ENCODE measurements at places on chromosomes 4 and X.

DNA sequence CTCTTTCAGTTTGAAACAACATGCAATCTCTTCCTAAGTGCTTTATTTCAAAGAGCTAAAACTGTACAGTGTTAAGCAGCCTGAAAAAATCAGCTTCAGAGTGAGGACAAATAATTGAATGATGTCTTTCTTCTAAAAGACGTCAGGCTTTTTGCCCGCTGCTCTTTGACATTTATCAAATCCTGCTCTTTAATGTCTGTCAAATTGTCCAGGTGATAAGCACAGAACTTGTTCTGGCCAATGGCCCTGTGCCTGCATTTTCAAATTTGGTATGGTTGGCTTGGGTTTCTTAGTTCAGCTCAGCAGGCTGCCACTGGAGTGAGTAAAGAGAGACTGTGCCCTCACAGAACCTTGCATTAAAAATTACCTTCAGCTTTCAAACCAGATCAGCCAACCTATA, 712.9 kb upstream of the LCORL start:
- no peak for DNase-seq

DNA sequence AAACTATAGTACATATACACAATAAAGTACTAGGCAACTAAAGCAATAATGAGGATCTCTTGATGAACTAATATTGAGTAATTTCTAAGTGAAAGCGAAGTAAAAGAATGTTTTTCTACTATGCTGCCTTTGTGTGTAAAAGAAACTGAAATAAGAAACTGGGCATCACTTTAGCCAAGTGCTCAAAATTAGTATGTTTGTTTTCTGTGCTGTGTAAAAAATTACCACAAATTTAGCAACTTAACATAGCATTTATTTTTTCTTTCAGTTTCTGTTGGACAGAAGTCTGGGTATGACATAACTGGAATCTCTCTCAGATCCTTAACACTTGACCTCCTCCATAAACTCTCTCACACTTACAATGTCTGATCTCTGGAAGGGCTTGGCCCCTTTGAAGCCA, 687.1 kb upstream of the MAGEB2 start:
- DNase-seq: no peak

DNA sequence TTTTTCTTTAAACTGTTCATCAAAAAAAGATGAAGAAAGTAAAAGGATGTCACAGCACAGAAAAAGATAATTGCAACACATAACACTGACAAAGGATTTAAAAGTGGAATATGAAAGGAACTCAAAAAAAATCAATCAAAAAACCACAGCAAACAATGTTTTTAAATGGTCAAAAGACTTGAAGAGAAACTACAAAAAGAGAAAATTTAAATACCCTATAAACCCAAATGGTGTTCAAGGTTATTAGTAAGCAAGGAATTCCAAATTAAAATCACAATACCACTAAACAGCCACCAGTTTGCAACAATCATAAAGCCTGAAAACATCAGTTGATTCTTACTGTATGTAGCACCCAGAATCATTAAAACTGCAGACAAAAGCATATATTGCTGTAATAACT, 36.5 kb upstream of the PCDH10 start:
- DNase-seq: no peak

- DNase-seq: no peak
Measured at GRCh38 chr4:188139671-188140070, 430 bp downstream of the TRIML1 start.

DNA sequence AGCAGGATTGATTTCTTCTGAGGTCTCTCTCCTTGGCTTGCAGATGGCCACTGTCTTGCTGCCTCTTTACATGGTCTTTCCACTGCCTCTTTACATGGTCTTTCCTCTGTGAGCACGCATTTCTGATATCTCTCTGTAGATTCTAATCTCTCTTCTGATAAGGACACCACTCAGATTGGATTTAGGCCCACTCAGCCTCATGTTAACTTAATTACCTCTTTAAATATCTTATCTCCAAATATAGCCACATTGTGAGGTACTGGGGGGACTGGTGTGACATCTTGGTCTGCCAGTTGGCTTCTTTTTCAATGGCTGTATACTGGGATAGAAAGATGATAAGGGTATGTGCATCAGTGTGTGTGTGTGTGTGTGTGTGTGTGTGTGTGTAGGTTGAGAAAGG, 153.7 kb downstream of the AWAT2 start:
- DNase-seq: no peak

Measured in RPMI8226 (cell line).